ENCODE measurements at places on chromosomes 7 and 10. TPM values are rescaled to one million over a fixed set of nuclear protein-coding genes. Genes with fewer than 3 reads are reported as not detected.

GRCh38 chr7:18345641-18346234 is 149.8 kb upstream of the HDAC9 start:
- H3K36me3 ChIP-seq = no peaks in the 10 kb centered on the region
- H3K27me3 ChIP-seq = no peaks in the 10 kb centered on the region
- H3K27ac ChIP-seq = no peak overlapping the region
- no peaks in the 10 kb centered on the region for H3K4me1 ChIP-seq

DNA sequence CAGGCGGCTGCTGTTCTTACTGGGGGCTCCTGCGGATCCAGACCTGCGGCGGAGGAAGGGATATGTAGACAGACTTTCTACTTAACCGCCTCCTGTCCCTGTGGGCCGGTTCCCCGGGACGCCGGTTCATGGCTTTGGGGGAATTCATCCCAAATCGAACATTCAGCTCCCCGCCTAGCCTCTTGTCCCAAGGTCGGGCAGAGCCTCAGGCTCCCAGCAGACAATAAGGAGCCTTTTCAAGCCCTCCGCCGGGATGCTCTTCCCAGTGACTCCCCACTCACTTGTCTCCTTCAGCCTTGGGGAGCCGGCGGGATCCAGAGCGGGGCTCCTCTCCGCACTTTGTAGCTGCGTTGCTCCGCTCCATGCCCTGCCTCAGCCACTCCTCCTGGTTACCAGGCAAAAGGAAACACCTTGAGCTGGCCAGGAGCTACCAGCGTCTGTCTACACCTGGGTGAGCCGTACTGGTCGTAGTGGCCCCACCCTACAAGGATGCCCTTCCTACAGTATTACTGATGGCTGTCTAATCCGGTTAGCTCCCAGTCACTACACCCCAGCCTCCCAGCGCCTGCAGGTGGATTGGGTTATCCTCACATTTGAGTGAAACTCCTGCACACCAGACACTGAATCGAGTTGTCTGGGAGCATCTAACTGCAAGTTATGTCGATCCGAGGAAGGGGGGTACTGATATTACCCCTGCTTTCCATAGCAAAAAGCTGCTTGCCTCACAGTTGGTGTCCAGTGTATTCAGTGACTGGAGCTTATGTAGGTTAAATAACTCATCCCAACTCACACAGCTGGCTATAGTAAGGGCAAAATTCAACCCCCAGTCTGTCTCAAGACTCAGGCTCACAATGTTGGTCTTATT is at the start of gene C10orf95:
C10orf95 (minus strand) TSS at position 439 of the 865 bp plus-strand sequence. CDS start 450 bp downstream, outside the sequence.
- peaks cover 23% of the 10 kb centered on the region for H3K36me3 ChIP-seq
- DNase-seq = no peak
- peak within 1 kb of the TSS; percentile 80 for H3K27ac ChIP-seq
- no peaks in the 10 kb centered on the region for H3K27me3 ChIP-seq

DNA sequence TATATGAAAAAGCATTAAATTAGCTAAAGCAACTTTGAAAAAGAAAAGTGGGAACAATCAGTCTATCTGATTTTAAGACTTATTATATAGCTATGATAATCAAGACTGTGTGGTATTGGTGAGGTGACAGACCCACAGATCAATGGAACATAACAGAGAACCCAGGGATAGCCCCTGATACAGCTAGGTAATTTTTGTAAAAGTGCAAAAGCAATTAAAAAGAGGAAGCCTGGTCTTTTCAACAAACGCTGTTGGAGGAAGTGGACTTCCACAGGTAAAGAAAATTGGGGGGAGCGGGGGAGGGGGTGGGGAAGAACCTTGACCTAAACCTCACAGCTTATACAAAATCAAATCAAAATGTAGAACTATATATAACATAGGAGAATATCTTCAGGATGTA is 45.4 kb downstream of the GNA12 start:
- peaks cover 13% of the 10 kb centered on the region for H3K36me3 ChIP-seq
- no peak overlapping the region for H3K4me3 ChIP-seq
- H3K27me3 ChIP-seq = no peaks in the 10 kb centered on the region
- H3K27ac ChIP-seq = no peak overlapping the region

DNA sequence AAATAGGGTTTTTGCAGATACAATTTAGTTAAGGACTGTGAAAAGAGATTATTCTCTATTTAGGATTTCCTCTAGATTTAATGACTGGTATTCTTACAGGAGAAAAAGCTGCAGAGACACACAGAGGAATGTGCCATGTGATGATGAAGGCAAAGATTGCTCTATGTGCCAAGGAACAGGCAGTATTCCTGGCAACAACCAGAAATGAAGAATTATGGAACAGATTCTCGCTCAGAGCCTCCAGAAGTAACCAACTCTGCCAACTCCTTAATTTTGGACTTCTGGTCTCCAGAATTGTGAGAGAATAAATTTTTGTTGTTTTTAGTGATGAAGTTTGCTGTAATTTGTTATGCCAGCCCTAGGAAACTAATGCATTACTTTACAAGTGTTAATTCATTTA is 307.6 kb upstream of the SEMA3A start:
- H3K36me3 ChIP-seq = no peaks in the 10 kb centered on the region
- DNase-seq = no peak
- H3K4me3 ChIP-seq = no peak overlapping the region
- H3K27ac ChIP-seq = no peak overlapping the region
- no peaks in the 10 kb centered on the region for H3K4me1 ChIP-seq
- H3K27me3 ChIP-seq = no peaks in the 10 kb centered on the region

DNA sequence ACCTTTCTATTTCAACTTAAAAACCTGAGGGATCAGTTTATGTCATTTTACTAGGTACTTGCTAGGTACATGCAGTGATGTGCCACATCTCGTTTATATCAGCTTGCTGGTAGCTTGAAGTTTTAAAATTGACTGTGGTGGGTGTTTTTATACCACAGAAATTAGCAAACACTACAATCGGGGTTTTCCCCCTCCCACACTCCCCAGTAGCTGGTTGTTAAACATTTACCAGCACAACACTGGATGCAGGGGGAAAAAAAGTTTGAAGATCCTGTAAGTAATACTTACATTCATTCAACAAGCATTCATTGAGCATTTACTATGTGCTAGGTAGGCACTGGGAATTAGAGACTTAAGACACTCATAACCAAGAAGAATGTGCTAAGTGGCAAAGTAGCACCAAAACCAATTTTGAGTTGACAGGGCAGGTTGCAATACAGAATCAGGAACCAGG is 32.6 kb downstream of the USP6NL start:
- H3K27ac ChIP-seq = no peak overlapping the region
- no peaks in the 10 kb centered on the region for H3K36me3 ChIP-seq
- H3K4me3 ChIP-seq = no peak overlapping the region
- H3K4me1 ChIP-seq = peaks cover 10% of the 10 kb centered on the region

- H3K27ac ChIP-seq = no peak overlapping the region
- H3K27me3 ChIP-seq = no peaks in the 10 kb centered on the region
- H3K4me3 ChIP-seq = no peak overlapping the region
- DNase-seq = no peak
- H3K4me1 ChIP-seq = no peaks in the 10 kb centered on the region
These were observed 184.6 kb downstream of the SNX10 start for GRCh38 chr7:26476271-26476670.

GRCh38 chr7:8516976-8517375 is 83.6 kb downstream of the NXPH1 start:
- no peak overlapping the region for H3K4me3 ChIP-seq
- DNase-seq = peak; percentile 18
- H3K4me1 ChIP-seq = no peaks in the 10 kb centered on the region
- H3K27ac ChIP-seq = no peak overlapping the region
- H3K27me3 ChIP-seq = peaks cover 12% of the 10 kb centered on the region

DNA sequence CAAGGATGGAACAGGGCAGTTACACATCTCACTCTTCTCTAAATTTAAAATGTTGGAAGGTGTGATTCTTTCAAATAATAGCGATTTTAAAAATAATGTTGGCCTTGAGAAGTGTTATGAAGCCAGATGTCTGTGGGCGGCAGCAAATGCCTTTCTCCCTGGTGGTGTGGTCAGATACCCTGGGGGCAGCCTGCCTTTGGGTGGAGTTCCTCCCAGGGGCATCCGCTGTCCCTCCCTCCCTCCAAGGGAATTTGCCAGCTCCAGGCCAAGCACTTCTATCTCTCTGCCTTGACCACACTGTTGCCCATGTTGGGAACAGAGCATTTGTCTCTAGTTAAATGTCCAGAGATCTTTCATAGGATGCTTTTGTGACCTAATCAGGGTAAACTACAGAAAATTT is 121.4 kb downstream of the POU6F2 start:
- H3K27me3 ChIP-seq = peaks cover 86% of the 10 kb centered on the region
- no peak for DNase-seq
- no peak overlapping the region for H3K27ac ChIP-seq
- H3K36me3 ChIP-seq = no peaks in the 10 kb centered on the region
- H3K4me3 ChIP-seq = no peak overlapping the region

- H3K27ac ChIP-seq = no peak overlapping the region
- no peaks in the 10 kb centered on the region for H3K4me1 ChIP-seq
- no peak for DNase-seq
These were observed 310.1 kb downstream of the PTPRN2 start for GRCh38 chr7:158277219-158278141.

- no peaks in the 10 kb centered on the region for H3K4me1 ChIP-seq
- no peak overlapping the region for H3K27ac ChIP-seq
- H3K27me3 ChIP-seq = peaks cover 71% of the 10 kb centered on the region
- H3K36me3 ChIP-seq = no peaks in the 10 kb centered on the region
These were observed 1.9 kb upstream of the EN2 start for GRCh38 chr7:155455776-155456737.

DNA sequence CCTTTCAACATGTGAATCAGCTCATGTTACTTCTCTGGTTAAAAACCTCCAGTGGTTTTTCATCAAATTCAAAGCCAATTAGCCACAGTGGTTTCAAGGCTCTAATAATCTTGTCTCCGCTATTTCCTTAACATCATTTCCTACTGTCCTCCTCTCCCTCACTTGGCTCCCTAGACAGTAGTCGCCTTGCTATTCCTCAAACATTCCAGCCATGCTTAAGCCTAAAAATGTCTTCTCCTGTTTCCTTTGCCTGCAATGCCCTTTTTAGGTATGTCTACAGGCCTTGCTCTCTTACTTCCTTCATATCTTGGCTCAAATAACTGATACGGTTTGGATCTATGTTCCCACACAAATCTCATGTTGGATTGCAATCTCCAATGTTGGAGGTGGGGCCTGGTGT is 779.4 kb upstream of the LRRN3 start:
- no peak overlapping the region for H3K4me3 ChIP-seq
- peaks cover 11% of the 10 kb centered on the region for H3K36me3 ChIP-seq
- H3K27me3 ChIP-seq = no peaks in the 10 kb centered on the region
- no peak for DNase-seq
- H3K4me1 ChIP-seq = peaks cover 6% of the 10 kb centered on the region
- H3K27ac ChIP-seq = no peak overlapping the region

Gene ORC5
- 25.4 TPM for total RNA-seq

Gene PRPS1L1
- total RNA-seq = not detected

Gene CDHR1
- not detected for total RNA-seq

Gene LIPN
- not detected for total RNA-seq

Gene LRMDA
- not detected for total RNA-seq

Gene PRTFDC1
- not detected for total RNA-seq

Measured in MCF 10A (cell line).